ENCODE measurements at places on chromosomes 11 and 22. TPM values are rescaled to one million over a fixed set of nuclear protein-coding genes. Genes with fewer than 3 reads are reported as not detected.
A peak's percentile ranks its signal among the peaks of the same experiment; 100 is the strongest.

OR51G1 gene
- 0.83 TPM for total RNA-seq

GRCh38 chr22:48528221-48528915, 1299.3 kb downstream of the BRD1 start:
- ATAC-seq = peak; percentile 46

MS4A5 gene
- not detected for total RNA-seq

DNA sequence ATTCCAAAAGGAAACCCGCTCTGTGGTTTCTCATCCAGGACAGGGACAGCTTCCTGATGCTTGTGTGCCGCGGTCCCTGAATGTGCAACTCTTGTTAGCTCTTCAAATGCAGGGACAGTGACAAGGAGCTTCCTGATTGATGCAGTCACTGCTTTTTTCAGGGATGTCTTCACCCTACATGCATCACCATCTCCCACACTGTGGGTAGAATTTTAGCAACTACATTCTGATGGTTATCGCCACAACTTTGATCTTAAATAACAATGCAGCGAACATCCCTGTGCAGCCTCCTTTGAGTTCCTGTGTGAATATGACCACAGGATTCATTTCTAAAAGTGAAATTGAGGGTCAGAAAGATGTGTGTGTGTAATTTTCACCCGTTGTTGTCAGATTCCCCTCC, 115.0 kb downstream of the GGTLC2 start:
- no peak for ATAC-seq

DNA sequence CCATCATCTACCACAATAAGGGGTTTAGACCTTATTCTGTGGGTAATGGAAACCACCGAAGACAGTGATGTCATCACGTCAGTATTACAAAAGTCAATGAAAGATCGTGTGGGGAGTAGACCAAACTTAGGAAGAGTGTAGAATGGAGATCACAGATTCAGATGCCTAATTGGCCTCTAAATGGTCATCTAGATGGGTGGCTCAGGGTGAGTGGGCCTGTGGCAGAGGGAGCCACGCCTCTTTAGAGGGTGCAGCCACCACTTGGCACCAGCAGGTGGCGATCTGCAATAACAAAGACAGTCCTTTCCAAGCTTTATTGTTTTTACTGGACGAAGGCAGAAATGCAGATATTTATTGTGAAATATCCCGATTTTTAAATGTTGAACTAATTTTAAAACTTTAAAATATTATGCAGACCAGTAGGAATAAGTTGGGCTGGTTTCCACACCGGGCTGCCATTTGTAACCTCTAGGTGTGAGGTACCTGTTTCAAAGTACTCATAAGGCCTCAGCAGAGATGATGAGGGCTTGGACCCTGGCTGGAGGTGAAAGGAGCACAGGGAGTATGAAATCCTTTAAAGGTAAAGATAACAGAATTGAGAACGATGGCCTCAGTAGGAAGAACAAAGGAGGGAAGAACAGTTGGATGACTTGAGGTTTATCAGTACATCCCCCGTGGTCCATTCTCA, 222.0 kb downstream of the DBX1 start:
- ATAC-seq = no peak

DNA sequence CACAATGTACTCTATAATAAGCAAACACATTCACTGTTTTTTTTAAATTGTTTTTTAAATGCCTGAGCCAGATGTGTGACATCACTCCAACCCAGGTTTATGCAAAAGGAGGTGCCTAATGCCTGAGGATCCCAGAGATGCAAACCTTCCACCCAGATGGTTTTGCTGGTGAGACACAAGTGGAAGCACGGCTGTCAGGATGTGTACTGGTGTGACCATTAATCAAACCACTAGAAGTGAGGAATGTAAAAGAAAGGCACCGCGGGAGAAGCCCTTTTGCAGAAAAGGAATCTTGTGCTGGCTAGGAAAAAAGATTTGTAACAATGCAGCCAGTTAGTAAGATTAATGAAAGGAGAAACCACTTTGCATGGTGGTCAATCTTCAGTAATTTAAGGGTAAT, 407.4 kb downstream of the LARGE1 start:
- peak; percentile 59 for ATAC-seq

GRCh38 chr11:59216641-59217564, 4.2 kb upstream of the MPEG1 start:
- ATAC-seq = no peak

DNA sequence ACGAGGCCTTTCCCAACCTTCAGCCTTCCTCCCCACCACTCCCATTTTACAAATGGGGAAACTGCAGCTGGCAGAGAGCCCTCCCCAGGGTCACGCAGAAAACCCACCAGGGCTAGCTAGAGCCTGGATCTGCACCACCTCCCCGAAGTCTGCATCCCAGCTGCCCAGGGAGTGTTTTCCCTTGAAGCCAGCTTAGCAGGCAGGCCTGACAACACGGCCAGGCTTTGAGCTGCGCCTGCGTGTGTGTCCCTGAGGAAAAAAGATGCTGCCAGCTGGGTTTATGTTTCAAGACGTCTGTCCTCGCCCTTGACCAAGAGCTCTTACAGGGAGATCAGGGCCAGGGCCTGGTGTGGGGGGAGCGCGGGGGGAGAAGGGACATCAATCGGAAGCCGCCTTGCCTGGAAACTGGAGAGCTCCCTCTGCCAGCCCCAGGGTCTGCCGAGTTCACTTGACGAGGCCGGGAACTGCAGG, 20.3 kb downstream of the WNT11 start:
- ATAC-seq = peak; percentile 64

DNA sequence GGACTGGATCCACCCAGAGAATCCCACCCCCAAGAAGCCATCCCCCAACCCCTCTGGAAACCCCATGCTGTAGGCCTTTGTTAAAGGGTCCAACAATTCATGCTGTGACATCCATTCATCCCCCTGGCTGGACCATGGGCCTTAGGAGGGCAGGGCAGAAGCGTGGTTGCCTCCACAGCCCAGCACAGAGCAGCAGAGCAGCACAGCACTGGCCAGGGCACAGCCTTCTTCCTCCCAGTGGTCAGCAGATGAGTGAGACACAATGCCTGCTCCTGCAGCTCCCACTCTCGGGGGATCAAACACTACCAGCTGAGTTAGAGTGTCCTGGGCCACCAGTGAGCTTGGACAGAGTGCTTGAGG, 84.5 kb upstream of the LINC01488 start:
- ATAC-seq = no peak

FAM180B gene
- total RNA-seq = 0.27 TPM

- ATAC-seq = no peak
Observed at GRCh38 chr22:45884201-45885062, 92.5 kb downstream of the WNT7B start.

MOV10L1 gene
- total RNA-seq = 0.77 TPM

GRCh38 chr11:36105743-36106581, 162.1 kb downstream of the LDLRAD3 start:
- no peak for ATAC-seq

- no peak for ATAC-seq
Observed at GRCh38 chr11:61162092-61162941, 1.1 kb upstream of the VPS37C start.
